ENCODE measurements at places on chromosomes 6 and 20. TPM values are rescaled to one million over a fixed set of nuclear protein-coding genes. Genes with fewer than 3 reads are reported as not detected.

Gene RAB44
- not detected for total RNA-seq

Gene OCSTAMP
- not detected for total RNA-seq

Gene VEGFA
- total RNA-seq = 54.7 TPM

Gene E2F3
- 22.8 TPM for total RNA-seq

Gene HLA-DQB2
- not detected for total RNA-seq

Gene SLC22A23
- 0.24 TPM for total RNA-seq

Gene SLC17A1
- not detected for total RNA-seq

Gene EFCAB8
- total RNA-seq = 0.56 TPM

Gene HS3ST5
- not detected for total RNA-seq

Gene TAAR6
- total RNA-seq = not detected

Gene MAK
- 0.68 TPM for total RNA-seq

Gene VGLL2
- not detected for total RNA-seq

Gene PXMP4
- total RNA-seq = 6.9 TPM

Gene PRR3
- total RNA-seq = 32.7 TPM

Gene BPIFB4
- total RNA-seq = not detected

Gene TOX2
- total RNA-seq = 0.52 TPM

Gene BCAS1
- 0.06 TPM for total RNA-seq

Gene TCF15
- total RNA-seq = 0.23 TPM

Gene CCDC170
- not detected for total RNA-seq

Gene CALHM5
- not detected for total RNA-seq

Gene CST2
- total RNA-seq = not detected

Gene ZNF311
- total RNA-seq = 1.0 TPM

Gene PRR18
- total RNA-seq = 0.08 TPM

Data from activated naive CD8-positive, alpha-beta T cell treated with anti-CD3 and anti-CD28 coated beads for 36 hours (primary cell).